ENCODE measurements at places on chromosomes 3 and 15.

GRCh38 chr3:152402695-152403451, 134.1 kb downstream of the MBNL1 start:
- no peak for DNase-seq

- DNase-seq = no peak
These were observed 257.4 kb downstream of the RORA start for GRCh38 chr15:60971732-60972131.

DNA sequence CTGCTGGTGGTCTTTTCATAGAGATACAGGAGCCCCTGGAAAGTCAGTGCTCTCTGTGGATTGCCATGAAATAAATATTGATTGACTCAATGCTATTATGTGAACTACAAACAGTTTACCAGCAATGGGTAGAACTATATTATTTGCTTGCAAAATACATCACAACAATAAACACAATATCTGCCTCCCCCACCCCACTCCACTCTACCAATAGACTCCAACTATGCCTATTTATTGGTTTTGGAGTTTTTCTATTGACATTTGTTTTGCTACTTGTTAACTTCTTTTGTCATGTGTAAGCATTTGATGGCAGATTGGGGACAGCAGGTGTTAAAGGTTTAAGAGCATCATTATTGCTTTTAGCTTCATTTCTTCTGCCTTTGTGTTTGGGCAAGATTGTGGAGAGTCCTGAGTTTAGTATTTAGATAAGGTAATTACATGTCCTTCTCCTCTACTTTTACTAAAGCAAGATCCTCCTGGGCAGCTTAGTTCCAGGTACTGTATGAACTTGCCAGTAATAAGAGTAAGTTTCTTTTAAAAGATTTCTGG, 8.3 kb downstream of the FNDC3B start:
- DNase-seq = no peak

DNA sequence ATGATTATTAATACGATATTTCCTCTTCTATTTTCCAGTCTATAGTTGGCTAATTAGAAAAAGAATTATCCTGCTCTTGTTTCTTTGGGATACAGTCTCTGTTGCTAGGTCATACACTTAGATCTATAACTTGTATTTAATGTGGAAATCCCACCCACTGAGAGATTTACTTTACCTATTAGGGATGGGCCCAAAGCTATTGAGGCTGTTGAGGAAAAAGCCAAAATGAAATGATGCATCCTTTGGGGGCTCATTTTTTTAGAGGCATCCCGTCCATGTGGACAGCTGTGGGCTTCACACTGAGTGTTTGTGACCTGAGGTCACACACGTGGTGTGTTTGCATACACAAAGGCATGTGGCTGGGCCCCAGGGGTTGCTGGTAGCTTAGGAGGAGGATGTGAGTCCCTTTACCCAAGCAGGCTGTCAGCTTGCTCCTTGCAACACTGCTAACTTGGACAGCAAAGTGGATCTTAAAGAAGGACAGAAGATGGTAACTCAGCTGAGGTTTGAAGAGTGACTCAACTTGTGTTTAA, 477.4 kb downstream of the AGBL1 start:
- no peak for DNase-seq

GRCh38 chr15:74891469-74891868, 1.6 kb downstream of the MPI start:
- no peak for DNase-seq

Data from stimulated activated CD8-positive, alpha-beta memory T cell treated with anti-CD3 and anti-CD28 coated beads, Interleukin-4, amount 100 ng/mL, for 4 hours (primary cell).